ENCODE measurements at places on chromosomes 5 and 9.

GRCh38 chr9:105131981-105132380, 112.5 kb upstream of the SLC44A1 start:
- DNase-seq, result no peak

DNA sequence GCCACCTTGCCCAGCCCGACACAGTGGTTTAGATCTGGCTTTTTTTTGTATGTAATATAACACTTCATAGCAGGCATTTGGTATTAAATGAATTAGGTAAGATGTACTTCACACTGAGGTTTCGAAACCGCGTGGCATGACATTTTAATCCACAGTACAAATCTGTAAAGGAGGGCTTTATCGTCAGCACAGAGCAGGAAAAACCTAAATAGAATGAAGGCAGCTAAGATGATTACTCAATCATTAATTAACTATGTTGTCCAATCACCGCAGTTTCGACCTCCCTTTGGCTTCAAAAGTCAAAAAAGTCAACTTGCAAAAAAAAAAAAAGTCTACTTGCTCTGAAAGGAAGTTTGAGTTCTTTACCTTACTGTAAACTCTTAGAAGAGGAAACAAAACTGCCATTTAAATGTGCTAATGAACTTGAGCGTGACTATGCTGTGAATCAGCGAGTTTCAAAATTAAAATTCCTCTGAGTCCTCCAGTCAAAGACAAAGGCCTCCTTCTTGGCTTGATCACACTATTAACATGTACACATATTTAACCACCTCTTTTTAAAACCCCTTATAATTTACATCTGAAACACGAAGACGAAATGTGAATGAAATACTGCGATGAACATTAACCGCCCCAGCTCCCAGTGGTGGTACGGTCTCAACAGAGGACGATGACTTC, 698 bp upstream of the SEC24A start:
- DNase-seq, result peak; percentile 34

DNA sequence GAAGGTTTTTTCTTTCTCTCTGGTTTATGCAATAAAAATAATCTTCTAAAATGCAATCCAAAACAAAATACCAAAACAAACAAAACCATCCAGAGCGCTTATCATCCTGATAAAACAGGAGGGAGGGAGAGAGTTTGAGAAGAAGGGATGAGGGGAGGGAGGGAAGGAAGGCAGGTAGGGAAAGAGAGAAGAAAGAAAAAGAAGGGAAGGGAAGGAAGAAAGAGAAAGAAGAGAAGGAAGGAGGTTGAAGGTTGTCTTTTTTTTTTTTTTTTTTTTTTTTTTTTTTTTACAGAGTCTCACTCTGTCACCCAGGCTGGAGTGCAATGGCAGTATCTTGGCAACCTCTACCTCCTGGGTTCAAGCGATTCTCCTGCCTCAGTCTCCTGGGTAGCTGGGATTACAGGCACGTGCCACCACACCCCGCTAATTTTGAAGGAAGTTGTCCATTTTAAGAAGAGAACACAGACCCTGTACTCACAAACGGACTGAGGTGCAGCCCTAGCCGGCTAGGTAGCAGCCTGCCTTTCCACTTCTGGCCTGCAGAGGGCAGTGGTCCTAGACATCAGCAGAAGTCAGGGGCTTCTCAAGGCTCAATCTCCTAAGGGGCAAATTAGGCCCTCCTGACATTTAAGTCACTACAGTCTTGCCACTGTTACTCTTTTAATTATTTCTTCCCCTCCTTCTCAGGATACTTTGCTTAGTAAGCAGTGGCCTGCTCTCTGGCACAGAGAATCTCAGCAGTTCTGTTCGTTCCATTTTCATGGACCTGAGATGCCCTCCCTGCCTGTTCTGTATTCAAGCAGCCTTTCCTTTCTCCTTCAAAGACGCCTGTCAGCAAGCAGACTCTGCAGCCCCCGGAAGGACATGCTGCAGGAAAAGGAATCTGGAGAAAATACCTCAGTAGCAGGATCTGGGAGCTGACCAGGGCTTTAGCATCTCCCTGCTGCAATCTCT, 76.4 kb downstream of the EPB41L4B start:
- DNase-seq, result peak; percentile 79

DNA sequence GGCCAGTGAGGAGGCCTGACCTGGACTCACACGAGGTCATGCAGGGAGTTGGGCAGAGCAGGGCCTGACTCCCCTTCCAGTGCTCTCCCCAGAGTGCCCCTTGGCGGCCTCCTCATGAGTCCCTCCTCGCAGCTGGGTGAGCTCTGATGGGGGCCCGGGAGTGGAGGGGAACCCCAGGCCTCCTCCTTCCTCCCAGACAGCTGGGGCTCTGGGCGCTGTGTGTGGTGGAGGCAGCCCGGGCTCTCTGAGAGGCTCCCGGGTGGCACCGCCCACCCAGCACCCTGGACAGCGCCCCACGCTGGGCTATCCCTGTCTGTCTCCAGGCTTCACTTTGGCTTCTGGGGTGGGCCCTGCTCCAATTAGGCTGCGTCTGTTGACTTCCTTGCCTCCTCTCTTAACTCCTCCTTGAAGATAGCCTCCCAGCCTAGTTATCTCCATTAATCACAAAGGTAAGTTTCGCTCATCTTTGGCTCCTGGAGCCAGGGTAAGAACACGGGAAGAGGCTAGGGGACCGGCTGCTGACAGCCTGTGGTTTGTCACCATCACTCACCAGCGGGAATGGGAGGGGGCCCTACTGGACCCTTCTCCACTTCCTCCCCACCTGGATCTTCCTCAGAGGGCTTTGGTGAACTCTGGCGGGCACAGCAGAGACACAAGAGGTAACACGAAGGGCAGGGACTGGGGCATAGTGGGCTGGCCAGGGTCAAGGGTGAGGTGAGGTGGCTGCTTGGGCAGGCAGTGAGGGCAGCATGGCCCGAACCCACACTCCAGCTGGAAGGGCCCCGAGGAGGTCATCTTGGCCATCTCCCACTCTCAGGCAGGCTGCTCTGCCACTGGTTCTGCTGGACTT, 13.1 kb downstream of the PSD2 start:
- peak; percentile 50 for DNase-seq

DNA sequence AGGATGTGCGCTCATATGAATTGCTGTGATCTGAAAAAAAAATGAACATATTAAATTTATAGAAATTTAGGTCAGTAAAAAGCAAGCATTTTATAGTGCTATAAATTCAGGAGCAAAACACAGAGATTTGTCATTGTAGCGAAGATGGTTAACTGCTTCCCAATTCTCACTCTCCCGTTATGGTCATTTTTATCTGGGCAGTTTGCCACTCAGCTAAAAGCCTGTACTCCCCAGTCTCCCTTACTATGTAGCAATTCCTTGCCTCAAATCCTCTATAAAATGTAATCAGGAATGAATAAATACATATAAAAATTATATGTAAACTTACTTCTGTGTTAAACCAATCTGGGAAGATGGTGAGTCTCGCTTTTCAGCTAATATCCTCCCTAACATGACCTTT, 471.5 kb downstream of the HINT1 start:
- DNase-seq, result no peak

DNA sequence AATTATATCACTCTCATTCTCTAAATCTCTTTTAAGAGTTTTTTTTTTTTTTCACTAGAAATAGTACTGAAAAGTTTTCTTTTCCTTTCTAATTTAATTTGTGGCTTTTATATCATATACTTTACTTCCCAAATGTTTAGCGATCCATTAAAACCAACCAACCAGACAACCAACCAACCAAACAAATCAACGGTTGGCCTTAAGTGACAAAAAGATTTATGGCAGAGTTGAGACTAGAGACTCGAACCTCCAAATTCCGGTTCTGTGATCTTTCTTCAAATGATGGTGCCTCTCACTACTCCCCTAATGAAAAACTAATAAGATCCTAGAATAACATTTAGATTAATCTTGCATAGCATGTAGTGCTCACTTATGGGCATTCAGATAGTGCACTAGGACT, 45.3 kb upstream of the ACTBL2 start:
- no peak for DNase-seq

GRCh38 chr5:110872200-110872599, 133.4 kb downstream of the SLC25A46 start:
- no peak for DNase-seq

DNA sequence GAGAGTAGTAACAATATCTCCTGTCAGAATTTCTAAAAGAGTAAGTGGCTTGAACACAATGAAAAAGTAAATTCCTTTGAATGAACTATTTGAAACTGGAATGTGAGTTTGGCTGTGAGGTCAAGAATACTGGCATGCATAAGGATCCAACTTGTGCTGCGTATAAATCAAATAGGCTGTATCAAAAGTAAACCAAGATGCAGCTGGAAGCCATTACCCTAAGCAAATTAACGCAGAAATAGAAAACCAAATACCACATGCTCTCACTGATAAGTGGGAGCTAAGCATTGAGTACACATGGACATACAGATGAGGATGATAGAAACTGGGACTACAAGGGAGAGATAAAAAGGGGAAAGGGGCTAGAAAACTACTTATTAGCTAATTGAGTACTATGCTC, 24.0 kb upstream of the SRFBP1 start:
- DNase-seq, result no peak

GRCh38 chr9:128685636-128686489, 3.2 kb upstream of the SET start:
- peak; percentile 42 for DNase-seq

- no peak for DNase-seq
These were observed 366.0 kb upstream of the TRPC7 start for GRCh38 chr5:136731241-136731900.

DNA sequence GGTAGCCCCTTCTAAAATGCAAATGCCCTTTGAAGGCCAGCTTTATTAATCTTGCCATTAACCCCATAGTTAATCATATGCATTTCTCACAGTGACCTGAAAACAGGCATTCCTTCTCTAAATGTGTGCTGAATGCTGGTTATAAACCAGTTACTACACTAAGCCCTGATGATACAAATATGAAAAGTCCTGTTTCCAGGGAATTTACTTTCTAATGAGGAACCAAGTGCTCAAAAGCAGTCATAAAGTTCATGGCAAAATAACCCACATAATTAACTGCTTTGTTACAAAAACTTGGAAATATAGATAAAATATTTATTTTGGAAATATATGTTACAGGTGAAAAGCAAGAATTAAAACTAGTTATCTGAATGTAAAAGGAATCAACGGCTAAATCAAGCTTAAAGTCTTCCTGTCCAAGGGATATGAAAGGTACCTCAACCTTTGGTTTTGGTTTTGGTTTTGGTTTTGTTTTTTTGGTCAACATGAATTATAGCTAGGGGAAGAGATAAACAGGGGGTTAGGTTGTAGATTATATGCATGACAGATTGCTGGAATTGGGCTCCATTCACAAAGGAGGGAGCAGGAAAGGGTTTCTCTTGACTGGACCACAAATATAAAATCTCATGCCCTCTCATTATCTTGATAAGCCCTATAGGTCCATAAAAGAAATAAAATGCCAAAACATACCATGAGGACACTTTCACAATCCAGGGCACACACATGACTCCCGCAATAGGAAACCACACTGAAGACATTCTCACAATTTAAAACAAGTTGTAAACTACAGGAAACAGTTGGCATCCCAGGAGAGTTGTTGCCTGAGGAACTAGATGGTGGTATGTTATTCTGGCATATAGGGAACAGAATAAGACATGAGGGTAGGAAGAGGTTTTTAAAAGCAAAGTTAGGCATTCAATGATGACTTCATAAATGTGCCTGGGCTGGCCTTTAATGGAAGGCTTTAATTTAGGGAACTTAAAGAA, 46.7 kb upstream of the MACIR start:
- no peak for DNase-seq

DNA sequence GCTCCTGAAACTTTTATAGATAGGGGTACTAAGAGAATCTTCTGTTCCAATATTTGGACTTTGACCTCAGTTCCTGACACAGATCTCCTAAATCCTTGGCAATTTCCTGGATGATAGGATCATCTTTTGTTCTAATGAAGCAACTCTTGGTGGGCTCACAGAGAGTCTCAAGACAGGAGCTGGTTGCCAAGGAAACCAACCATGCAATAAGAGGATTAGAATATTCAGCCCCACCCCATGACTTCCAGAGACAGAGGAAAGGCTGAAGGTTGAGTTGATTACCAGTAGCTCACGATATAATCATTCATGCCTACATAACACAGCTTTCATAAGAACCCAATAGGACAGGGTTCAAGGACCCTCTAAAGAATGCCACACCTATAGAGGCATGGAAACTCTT, 2050.2 kb upstream of the CDH6 start:
- DNase-seq, result no peak

- no peak for DNase-seq
These were observed 22.4 kb downstream of the SLC22A5 start for GRCh38 chr5:132391870-132392269.

DNA sequence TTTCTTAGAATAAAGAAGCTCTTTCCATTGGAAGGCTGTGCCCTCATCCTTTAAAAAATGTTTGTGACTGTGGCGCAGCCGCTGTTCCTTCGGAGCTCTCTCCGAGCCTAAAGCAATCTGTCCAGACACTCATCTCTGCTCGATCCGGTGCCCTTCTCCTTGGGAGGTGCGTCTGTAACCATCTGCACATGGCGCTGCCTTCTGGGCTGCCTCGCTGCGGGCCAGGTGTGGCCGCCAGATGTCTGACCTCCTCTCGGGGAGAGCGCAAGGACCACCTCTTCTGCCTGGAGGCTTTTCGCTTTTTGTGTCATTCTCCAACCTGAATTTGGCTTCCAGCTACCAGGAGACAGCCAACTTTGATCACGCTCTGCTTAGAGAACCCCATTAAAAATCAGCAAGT, 153.4 kb upstream of the PTCH1 start:
- DNase-seq, result no peak

- no peak for DNase-seq
These were observed 262.0 kb upstream of the FBXL7 start for GRCh38 chr5:15238006-15238405.

- no peak for DNase-seq
These were observed 335.7 kb upstream of the RPS23 start for GRCh38 chr5:82613891-82614290.

DNA sequence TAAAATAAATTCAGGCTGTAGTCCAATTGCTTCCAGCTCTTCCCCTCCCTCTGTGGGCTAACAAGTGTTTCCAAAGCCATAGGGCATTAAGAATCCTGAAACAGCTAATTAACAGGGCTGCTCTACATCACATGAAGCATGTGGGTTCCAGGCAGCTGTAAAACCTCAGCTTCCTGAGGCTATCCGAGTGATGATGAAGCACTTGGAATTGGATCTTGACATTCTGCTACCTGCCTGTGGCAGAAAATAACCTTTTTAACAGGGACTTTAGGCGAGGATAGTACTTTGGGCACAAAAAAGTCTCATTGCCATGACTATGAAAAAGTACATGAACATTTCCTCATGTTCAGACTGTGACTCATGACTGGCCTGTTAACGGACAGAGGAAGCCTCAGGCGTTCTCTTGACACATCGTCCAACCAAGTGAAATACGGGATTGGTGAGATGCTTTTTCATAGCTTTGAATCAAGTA, 107.2 kb downstream of the PDE4D start:
- DNase-seq, result no peak

GRCh38 chr5:137366526-137366925, 132.6 kb downstream of the SPOCK1 start:
- DNase-seq, result no peak
